SW 1271 (cell line): ENCODE measurements at places on chromosomes 3 and 15.

GRCh38 chr3:107690522-107691138 lies 167.9 kb downstream of the BBX start:
- DNase-seq = no peak

- DNase-seq = no peak
Measured at GRCh38 chr3:81931265-81932251, 170.1 kb upstream of the GBE1 start.

DNA sequence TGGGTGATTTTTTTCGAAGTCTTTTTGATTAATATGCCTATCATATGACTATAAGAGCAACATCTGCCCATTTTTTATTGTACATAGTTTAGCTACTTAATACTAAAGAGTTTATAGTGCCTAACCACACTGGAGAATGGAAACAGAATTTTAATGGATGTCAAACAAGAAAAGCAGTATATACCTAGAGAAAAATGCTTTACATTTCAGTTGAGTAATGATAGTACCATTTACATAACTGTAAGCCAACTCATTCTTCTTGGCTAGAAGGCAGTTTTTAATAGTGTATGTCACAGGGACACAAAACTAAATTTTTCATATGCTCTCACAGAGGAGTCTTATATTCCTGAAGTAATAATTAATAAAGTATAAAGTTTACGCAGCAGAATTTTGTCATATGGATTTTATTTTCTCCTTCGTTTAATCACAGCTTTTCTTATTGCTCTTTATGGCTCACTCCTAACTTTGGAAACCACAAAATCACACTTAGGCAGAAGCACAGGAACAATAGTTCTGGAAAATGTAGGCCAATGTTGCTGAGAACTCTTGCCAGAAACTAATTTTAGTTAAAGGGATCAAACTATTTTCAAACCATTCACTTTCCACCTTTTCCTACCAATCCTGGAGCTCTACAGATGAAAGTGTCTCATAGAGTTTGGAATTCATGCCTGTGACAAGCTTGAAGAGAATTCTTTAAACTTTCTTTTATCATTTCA lies 243.6 kb downstream of the ZIC1 start:
- DNase-seq = no peak

GRCh38 chr15:36362509-36362915 lies 216.9 kb upstream of the CDIN1 start:
- no peak for DNase-seq

DNA sequence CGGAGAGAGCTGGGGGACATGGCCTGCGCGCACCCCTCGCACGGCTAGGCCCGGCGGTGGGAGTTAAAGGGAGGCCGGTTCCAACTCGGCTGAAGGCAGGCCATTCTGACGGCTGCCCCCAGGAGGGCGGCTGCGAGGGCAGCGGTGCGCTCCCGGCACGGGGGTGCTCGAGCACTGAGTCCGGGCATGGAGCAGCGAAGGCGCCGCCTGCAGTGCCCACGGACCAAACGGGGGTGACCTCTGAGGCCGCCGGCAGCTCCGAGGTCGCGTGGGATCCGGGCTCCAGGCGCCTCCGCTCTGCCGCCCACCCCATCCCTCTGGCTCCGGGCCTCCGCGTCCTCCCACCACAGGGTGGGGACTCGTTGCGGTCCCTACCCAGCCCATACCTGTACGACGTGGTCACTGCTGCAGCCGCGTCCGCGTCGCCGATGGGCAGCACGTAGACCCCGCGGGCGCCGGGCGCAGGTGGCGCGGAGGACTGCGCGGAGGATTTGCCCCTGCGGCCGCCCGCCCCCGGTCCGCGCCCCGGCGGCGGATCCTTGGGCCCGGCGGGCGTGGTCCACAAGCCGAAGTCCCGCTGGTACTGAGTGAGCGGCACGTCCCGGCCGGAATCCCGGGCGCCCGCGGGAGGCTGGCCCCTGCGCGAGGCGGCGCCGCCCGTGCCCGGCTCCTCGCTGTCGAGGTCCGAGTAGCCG lies 469 bp downstream of the MAP6D1 start:
- DNase-seq = no peak

DNA sequence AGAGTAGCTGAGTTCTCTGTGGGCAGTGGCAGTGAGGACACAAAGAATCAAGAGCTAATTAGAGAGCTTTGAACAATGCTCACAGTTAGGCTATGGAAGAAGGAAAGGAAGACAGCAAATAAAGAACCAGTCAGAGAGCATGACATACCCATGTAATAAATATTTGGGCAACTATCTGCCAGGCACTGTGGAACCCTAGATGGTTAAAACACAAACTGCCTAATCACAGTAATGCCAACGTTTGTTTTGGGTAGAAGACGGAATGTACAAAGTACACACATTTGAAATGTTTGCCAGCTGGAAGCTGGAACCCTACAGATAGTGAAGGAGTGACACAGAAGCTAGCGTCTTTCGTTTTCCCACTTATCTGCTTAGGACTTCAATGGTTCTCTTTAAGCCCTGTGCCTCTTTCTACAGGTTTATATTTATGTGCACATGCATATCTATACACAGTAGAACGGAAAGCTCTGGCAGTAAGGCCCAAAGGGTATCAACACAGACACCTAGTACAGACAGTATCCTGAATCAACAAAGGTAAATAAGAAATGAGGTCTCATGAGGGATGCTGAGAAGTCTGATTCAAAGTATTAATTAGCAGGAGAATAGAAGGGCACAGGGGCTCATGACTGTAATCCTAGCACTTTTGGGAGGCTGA lies 44.6 kb downstream of the ANKRD28 start:
- DNase-seq = no peak

DNA sequence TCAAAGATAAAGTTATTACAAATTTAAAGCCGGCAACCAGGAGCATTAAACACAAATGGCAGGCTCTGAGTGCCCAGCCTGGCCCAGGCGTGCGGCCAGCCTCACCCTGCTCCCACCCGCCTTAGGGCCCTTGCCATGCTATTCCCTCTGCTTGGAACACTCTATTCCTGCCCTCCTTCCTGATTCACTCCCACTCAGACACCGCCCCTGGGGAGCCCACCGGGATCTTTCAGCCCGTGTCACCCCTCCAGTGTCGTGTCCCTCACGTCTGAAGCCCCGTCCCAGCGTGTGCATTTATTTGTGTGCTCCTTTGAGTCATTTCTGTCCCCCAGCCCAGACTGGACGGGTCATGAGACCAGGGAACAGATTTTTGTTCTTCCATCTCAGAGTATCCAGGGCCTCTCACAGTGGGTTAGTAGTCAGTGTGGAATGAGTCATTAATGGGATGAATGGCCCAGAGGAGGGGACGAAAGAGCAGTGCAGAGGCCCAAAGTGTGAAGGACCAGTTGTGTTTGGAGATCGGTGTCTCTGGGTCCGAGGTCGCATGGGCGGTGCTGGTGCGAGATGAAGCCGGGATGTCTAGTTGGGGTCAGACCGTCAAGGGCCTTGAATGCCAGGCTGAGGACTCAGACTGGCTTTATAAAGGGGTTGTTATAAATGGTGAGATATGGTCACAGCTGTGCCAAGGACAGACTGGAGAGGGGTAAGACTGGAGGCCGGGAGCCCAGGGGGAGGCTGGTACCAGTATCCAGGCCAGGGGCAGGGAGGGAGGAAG lies 58.9 kb upstream of the SLC6A6 start:
- no peak for DNase-seq
